ENCODE measurements at places on chromosomes 3 and 15.

- DNase-seq, result no peak
- H3K4me3 ChIP-seq, result no peak overlapping the region
- no peaks in the 10 kb centered on the region for H3K27me3 ChIP-seq
- H3K27ac ChIP-seq, result no peak overlapping the region
- H3K4me1 ChIP-seq, result peaks cover 4% of the 10 kb centered on the region
- no peaks in the 10 kb centered on the region for H3K36me3 ChIP-seq
These were observed 45.0 kb upstream of the PRICKLE2 start for GRCh38 chr3:64270142-64270865.

GRCh38 chr15:84761607-84762131 lies 13.3 kb downstream of the ZNF592 start:
- DNase-seq, result no peak
- H3K27me3 ChIP-seq, result no peaks in the 10 kb centered on the region
- H3K4me1 ChIP-seq, result peaks cover 19% of the 10 kb centered on the region
- peaks cover 7% of the 10 kb centered on the region for H3K36me3 ChIP-seq

DNA sequence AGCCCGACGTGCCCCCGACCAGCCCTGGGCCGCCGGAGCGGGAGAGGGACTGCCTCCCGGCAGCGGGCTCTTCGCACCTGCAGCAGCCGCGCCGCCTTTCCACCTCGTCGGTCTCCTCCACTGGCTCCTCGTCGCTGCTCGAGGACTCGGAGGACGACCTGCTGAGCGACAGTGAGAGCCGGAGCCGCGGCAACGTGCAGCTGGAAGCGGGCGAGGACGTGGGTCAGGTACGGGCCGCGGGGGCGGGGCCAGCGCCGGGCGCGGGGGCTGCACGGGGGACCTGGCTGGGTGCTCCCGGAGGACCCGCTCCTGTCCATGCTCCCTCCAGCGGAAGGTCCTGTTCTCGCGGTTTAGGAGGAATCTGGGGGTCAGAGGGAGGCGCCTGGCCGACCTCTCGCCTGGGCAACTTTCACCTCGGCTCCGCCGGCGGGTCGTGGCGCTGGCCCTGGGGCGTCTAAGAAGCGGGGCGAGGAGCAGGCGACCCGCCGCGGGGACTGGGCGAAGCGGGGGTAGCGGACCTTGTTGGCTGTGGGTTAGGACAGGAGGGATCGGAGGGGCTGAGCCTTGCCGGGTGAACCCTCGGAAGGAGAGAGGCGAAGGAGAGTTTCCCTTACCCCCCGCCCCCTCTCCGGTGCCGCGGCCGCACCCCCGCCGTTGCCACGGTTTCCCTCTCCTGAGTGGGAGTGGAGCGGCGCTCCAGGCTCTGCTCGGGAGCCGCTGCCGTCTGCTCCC lies 682 bp downstream of the ITPKA start:
- H3K27me3 ChIP-seq, result peaks cover 7% of the 10 kb centered on the region
- DNase-seq, result no peak
- no peak overlapping the region for H3K27ac ChIP-seq

DNA sequence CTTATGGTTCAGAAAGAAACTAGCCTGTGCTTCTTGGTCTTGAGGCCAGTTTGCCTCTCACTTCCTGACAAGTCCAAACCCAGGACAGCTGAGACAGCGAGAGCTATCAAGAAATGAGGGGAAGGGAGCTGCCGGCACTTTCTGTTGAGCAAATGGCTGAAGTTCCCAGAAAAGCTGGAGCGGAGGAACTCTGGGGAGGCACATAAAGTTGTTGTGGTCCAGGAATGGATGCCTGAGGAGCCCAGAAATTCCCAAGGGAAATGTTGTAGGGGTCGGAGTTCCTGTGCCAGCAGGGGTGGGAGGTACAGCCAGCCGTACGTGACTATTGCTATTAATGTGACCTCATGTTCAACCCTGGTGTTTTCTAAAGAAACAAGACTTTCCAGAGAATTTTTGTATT lies 98.8 kb upstream of the TNFAIP8L3 start:
- no peaks in the 10 kb centered on the region for H3K27me3 ChIP-seq
- peak overlapping the region; percentile 85 for H3K27ac ChIP-seq
- no peak for DNase-seq
